ENCODE measurements at places on chromosomes 11 and 22. TPM values are rescaled to one million over a fixed set of nuclear protein-coding genes. Genes with fewer than 3 reads are reported as not detected.
A peak's percentile ranks its signal among the peaks of the same experiment; 100 is the strongest.

The NLRX1 gene
- total RNA-seq, result 21.3 TPM

The MUC15 gene
- not detected for total RNA-seq

The SMTNL1 gene
- not detected for total RNA-seq

The C22orf42 gene
- not detected for total RNA-seq

The AQP11 gene
- 11.2 TPM for total RNA-seq

The PDE2A gene
- total RNA-seq, result 0.50 TPM

The C11orf16 gene
- not detected for total RNA-seq

The TCN1 gene
- total RNA-seq, result not detected

- no peak for DNase-seq
- no peak overlapping the region for H3K4me3 ChIP-seq
- H3K27me3 ChIP-seq, result no peaks in the 10 kb centered on the region
These were observed 63.6 kb upstream of the LRRC4C start for GRCh38 chr11:41522899-41523672.

GRCh38 chr11:62665599-62666258 lies 617 bp downstream of the CSKMT start:
- peaks cover 10% of the 10 kb centered on the region for H3K4me1 ChIP-seq
- peaks cover 15% of the 10 kb centered on the region for H3K36me3 ChIP-seq
- H3K27me3 ChIP-seq, result no peaks in the 10 kb centered on the region
- peak overlapping the region; percentile 45 for H3K27ac ChIP-seq
- DNase-seq, result peak; percentile 70
- H3K4me3 ChIP-seq, result peak overlapping the region; percentile 71

- H3K27ac ChIP-seq, result no peak overlapping the region
- H3K4me1 ChIP-seq, result no peaks in the 10 kb centered on the region
- no peaks in the 10 kb centered on the region for H3K36me3 ChIP-seq
- no peak overlapping the region for H3K4me3 ChIP-seq
- no peak for DNase-seq
These were observed 44.9 kb upstream of the TCF20 start for GRCh38 chr22:42315392-42315756.

DNA sequence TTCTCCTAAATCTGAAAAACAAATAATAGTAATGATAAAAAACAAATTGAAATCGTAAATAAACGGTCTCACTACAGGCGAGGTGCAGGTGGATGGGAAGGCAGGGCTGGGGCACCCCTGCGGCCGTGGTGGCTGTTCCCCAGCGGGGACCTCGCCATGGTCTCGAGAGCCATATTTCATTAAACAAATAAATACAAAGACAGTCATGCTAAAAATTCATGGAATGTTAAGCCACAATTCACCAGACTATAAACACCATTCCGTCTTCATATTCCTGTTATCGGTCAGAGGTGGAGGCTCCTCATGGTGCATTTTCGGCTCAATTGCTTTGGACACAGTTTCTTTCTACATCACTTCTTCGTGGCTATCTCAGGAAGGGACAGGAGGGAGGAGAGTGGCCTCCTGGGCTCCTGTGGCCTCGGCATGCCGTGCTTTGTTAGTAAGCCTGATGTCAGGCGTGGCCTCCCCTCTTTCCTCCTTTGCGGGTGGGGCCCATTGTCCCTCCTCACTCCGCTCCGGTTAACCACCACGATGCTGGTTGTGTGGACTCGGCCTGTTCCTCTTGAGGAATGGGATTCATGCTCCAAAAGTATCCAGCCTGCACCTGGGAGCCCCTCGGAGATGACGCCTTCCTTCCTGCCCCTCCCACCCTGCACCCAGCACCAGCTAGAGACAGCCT lies 16.1 kb upstream of the BRSK2 start:
- no peaks in the 10 kb centered on the region for H3K36me3 ChIP-seq
- no peaks in the 10 kb centered on the region for H3K4me1 ChIP-seq
- no peak for DNase-seq
- H3K27me3 ChIP-seq, result no peaks in the 10 kb centered on the region
- no peak overlapping the region for H3K4me3 ChIP-seq

GRCh38 chr11:76184551-76184993 lies 21.7 kb downstream of the WNT11 start:
- peaks cover 3% of the 10 kb centered on the region for H3K27me3 ChIP-seq
- H3K36me3 ChIP-seq, result no peaks in the 10 kb centered on the region
- no peak for DNase-seq
- H3K27ac ChIP-seq, result no peak overlapping the region

GRCh38 chr11:26993965-26994457 lies at the start of gene FIBIN:
Gene FIBIN, plus strand, starts transcription at chr11:26994112. Its CDS starts 415 bp downstream, at chr11:26994527.
- H3K4me1 ChIP-seq, result peaks cover 6% of the 10 kb centered on the region
- no peaks in the 10 kb centered on the region for H3K27me3 ChIP-seq
- H3K36me3 ChIP-seq, result no peaks in the 10 kb centered on the region
- peak; percentile 89 for DNase-seq
- H3K27ac ChIP-seq, result peak within 1 kb of the TSS; percentile 27
- H3K4me3 ChIP-seq, result peak within 1 kb of the TSS; percentile 81

DNA sequence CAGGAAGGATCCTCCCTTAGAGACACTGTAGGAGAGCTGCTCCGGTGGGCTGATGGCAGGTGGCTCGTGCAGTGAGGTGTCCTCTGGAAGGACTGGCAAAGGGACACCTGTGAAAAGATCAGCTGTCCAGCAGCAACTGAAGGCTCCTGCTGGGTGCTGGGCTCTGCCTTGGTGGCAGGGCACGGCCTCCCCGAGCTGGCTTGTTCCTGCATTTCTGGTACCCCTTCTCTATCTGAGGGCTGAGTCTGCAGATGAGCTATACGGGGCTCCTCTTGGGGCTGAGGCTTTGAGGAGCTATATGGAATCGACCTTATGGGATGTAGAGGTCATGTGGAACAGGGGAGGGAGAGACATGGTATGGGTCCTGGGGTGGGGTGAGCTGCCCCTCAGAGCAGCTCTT lies 875.8 kb downstream of the BRD1 start:
- no peak overlapping the region for H3K4me3 ChIP-seq
- DNase-seq, result no peak
- H3K36me3 ChIP-seq, result no peaks in the 10 kb centered on the region

- no peak overlapping the region for H3K4me3 ChIP-seq
- peak overlapping the region; percentile 38 for H3K27ac ChIP-seq
- no peaks in the 10 kb centered on the region for H3K27me3 ChIP-seq
- H3K4me1 ChIP-seq, result peaks cover 5% of the 10 kb centered on the region
- DNase-seq, result peak; percentile 82
- no peaks in the 10 kb centered on the region for H3K36me3 ChIP-seq
These were observed 2.1 kb downstream of the CCDC88B start for GRCh38 chr11:64341851-64342791.

GRCh38 chr22:36964106-36964505 lies 50.7 kb downstream of the CSF2RB start:
- no peaks in the 10 kb centered on the region for H3K27me3 ChIP-seq
- no peak overlapping the region for H3K4me3 ChIP-seq
- no peaks in the 10 kb centered on the region for H3K36me3 ChIP-seq
- H3K4me1 ChIP-seq, result no peaks in the 10 kb centered on the region
- no peak overlapping the region for H3K27ac ChIP-seq

DNA sequence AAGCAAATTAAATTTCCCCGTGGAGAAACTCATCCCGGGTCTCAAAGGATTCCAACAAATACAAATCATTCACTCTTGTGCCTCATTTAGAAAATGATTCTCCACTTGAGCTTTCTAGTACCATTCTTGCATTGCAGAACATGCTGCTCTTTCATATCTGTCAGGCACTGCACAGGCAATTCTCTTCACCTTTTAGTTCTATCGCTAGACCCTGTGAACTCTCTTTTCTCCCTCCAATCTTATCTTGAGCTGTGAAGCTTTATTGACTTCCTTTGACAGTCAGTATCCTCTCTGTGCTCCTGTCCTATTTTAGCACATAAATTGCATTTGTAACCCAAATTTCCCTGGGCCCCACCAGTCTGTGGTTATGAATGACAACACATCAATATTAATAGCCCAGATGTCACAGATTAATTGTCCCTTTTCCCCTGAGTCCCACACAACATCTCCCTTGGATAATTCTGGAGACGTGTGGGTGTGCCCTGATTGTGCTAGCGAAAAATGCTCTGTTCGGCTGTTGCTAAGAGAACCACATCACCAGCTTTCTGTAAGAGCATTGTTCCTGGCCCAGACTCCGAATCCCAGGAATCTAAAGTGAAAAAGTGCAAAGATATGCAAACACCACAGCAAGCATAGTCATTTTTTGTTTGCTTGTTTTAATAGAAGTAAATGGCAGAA lies 22.4 kb upstream of the SC5D start:
- no peak overlapping the region for H3K27ac ChIP-seq
- peaks cover 2% of the 10 kb centered on the region for H3K27me3 ChIP-seq
- H3K36me3 ChIP-seq, result no peaks in the 10 kb centered on the region
- DNase-seq, result no peak
- H3K4me1 ChIP-seq, result no peaks in the 10 kb centered on the region
- no peak overlapping the region for H3K4me3 ChIP-seq

DNA sequence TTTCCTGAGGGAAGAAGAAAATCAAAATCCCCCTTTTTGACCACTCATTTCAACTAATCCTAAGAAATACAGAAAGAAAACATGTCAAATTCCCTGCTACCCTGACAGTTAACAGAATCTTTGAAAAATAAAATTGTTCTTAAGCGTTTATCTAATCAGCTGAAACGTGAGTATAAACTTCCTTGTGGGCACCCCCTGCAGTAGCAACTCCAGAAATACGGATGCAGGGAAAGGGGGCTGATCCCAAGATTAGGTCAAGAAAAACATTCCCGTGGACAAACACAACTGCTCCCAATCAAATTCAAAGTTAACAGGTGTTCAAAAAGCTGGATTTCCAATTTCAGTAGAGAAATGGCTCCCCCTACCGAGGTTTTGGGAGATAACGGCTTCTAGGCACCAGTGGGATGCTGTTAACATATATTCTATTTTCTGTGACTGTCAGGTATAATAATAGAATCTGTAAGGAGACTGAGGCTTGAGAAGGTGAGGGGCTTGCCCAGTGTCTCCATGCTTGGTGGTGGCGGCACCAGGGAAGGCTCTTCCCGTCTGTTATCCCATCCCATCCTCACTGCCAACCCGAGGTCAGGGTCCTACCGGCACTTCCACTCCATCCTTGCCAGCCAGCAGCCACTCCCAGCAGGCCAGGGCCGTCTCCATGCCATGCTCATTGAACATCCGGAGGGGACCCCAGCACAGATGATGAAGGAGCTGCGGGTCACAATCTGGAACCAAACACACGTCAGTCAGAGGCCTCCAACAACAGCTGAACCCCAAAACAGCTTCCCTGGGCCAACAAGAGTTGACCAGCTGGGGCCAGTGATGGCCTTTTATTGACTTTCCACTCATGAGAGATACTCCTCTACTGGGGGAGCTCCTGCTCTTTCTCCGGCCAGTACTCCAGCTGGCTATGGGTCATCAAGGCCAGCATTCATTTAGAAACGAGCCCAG lies 32.0 kb upstream of the SERPIND1 start:
- H3K27ac ChIP-seq, result no peak overlapping the region
- no peak overlapping the region for H3K4me3 ChIP-seq
- no peaks in the 10 kb centered on the region for H3K4me1 ChIP-seq
- H3K36me3 ChIP-seq, result peaks cover 11% of the 10 kb centered on the region
- peak; percentile 15 for DNase-seq

GRCh38 chr11:45133878-45134277 lies 12.6 kb upstream of the PRDM11 start:
- no peaks in the 10 kb centered on the region for H3K4me1 ChIP-seq
- no peak overlapping the region for H3K4me3 ChIP-seq
- H3K36me3 ChIP-seq, result no peaks in the 10 kb centered on the region
- H3K27ac ChIP-seq, result no peak overlapping the region
- H3K27me3 ChIP-seq, result peaks cover 14% of the 10 kb centered on the region

DNA sequence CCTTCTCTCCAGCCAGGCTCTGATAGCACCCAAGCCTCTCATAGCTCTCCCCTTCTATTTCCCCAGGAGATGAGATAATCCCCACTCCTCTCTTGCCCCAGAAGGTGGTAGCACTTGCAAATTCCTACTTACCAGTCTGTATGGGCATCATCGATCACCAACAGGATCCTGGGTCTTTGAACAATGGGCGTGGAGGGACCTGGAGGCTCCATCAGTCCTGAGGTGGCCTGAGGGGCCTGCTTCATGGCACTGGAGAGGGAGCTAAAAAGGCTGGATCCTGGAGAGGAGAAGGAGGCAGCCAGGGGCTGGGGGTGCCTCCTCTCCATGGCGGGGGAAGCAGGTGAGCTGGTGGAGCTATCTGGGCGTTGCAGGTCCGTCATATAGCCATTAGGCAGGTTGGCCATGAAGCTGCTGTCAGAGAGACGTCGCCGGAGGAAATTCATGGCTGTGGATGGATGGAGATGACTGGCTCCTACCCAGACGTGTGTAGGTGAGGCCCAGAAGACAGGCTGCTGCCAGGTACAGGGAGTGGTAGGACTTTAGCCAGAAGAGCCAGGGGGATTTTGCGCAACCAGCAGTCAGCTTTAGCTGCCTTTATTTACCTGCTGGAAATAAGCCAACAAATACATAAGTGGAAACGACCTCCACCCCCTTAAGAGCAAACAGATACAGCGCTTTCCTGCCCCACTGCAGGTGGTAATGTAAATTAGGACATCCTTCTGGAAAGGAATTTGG lies 51.8 kb downstream of the SYN3 start:
- no peak overlapping the region for H3K27ac ChIP-seq
- no peaks in the 10 kb centered on the region for H3K4me1 ChIP-seq
- H3K36me3 ChIP-seq, result no peaks in the 10 kb centered on the region
- no peak overlapping the region for H3K4me3 ChIP-seq
- no peak for DNase-seq

GRCh38 chr11:122869622-122870021 lies 12.9 kb upstream of the JHY start:
- DNase-seq, result no peak
- H3K36me3 ChIP-seq, result no peaks in the 10 kb centered on the region

- DNase-seq, result no peak
- H3K27me3 ChIP-seq, result no peaks in the 10 kb centered on the region
- no peaks in the 10 kb centered on the region for H3K36me3 ChIP-seq
These were observed 484.7 kb upstream of the TENM4 start for GRCh38 chr11:79925570-79925969.

GRCh38 chr22:42961810-42962209 lies 53.1 kb downstream of the PACSIN2 start:
- no peaks in the 10 kb centered on the region for H3K36me3 ChIP-seq
- no peak for DNase-seq
- peaks cover 10% of the 10 kb centered on the region for H3K4me1 ChIP-seq
- no peaks in the 10 kb centered on the region for H3K27me3 ChIP-seq
- H3K27ac ChIP-seq, result no peak overlapping the region
- H3K4me3 ChIP-seq, result no peak overlapping the region

DNA sequence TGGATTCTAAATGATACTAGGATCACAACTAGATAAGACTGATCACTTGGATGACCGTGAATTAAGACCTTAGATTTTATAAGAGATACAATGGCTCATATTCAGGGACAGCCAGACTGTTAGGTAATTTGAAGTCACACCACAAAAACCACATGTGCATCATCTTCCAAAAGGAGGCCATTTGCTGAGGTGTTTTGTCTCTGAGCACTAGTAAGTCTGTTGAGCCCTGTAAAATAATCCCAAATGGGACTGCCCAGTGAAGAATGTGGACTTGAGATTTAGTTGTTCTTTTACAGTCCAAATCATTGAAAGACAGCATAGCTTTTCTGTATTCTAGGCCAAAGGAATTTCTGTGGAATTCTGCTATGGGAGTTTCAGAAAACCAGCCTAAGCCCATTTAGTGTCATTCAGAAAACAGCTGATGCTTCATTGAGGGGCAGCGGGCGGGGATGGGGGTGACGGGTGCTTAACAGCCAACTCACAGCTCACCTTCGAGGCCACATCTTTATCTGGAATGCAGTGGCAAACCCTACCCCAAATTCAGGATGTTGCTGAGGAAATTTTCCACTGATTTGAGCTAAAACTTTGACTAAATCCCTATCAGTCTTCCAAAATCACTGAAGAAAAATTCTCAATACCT lies 80.1 kb upstream of the BIRC3 start:
- no peaks in the 10 kb centered on the region for H3K36me3 ChIP-seq
- no peak overlapping the region for H3K4me3 ChIP-seq
- H3K4me1 ChIP-seq, result no peaks in the 10 kb centered on the region

- H3K4me3 ChIP-seq, result no peak overlapping the region
- H3K27ac ChIP-seq, result no peak overlapping the region
- DNase-seq, result peak; percentile 60
- H3K4me1 ChIP-seq, result no peaks in the 10 kb centered on the region
- H3K27me3 ChIP-seq, result no peaks in the 10 kb centered on the region
These were observed 444.8 kb downstream of the SOX6 start for GRCh38 chr11:15911377-15912044.
